ENCODE measurements at places on chromosomes 4 and X.

GRCh38 chr4:134762053-134762452 is 560.5 kb upstream of the PABPC4L start:
- no peak for DNase-seq

DNA sequence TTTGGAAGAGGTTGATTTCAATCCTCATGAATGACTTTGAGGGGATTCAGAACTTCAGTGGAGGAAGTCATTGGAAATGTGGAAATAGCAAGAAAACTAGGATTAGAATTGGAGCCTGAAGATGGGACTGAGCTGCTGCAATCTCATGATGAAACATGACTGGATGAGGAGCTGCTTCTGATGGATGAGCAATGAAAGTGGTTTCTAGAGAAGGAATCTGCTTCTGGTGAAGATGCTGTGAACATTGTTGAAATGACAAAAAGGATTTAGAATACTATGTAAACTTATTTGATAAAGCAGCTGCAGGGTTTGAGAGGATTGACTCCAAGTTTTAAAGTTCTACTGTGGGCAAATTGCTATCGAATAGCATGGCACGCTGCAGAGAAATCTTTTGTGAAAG is 27.1 kb downstream of the EVC start:
- no peak for DNase-seq

DNA sequence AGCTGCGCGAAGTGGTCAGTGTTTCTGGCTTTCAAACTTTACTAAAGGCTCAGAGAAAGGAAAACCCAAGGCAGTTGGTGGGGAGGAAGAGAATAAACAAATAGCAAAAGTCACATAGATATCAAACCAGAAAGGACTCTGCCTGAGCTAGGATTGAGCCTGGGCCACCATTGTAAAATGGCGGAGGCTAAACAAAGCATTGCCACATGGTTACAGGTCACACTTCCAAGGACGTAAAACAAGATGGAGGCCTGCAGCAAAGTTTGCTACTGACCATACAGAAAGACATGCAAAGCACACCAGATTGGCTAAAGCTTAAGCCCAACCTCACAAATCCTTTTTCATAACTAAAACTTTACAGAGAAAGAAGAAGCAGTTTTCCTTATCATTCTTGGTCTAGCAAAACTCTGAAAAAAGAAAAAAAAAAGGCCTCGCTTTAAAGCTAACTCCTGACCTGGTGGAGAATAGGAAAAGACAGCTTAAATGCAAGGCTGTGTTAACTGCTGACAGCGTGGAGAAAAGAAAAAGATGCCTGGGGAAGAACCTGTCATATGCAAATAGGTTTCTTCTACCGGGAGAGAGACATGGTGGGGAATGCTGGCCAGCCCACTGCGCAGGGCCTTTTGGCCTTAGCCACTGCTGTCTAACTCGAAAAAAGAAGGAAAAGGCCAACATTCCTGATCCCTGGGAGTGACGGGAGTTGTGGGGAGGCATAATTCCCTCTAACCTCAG is 81.8 kb upstream of the SMARCA5 start:
- DNase-seq, result no peak

GRCh38 chr4:14076776-14077175 is 449.3 kb upstream of the BOD1L1 start:
- DNase-seq, result no peak

DNA sequence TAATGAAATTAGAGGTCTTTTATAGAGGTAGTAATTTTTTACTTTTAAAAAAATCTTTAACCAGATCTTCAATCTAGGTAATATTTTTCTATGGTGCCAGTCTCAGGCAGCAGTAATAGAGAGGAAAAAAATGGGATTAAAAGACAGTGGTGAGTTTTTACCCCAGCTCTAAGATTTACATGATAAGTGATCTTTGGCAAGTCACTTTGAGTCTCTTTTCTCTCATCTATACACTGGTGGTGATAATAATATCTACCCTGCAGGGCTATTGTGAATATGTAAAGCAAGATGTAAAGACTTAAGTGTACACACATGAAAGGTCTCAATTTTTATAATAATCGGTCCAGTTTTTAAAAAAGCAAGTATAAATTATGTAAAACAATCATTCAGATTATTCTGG is 786.2 kb upstream of the POU3F4 start:
- DNase-seq, result no peak

DNA sequence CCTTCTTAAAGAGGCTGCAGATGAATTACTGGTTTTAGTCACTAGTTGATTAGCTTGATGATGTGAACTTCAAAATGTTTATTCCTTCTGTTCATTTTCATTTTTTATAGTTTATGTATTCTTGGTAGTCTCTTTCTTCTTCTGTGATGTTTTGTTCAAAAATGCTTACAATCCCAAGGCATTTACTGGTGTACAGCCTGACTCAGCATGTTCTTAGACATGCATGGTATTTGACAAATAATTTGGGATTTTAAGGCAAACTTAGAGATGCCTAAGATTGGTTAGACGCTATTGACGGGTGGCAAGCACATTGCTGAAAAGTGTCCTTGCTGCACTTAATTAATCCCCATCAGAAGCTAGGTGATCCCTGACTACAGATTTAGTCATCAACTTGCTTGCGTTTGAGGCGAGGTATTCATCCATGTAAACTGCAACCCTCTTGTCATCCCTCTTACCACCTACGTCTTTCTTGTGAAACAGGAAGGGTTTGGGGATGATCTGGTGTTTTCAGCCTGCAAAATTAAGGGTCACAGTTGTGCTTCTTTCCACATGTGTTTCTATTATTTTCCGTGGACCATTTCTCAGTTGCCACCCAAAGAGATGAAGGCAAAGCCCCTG is 331.8 kb downstream of the DKK2 start:
- DNase-seq, result no peak

DNA sequence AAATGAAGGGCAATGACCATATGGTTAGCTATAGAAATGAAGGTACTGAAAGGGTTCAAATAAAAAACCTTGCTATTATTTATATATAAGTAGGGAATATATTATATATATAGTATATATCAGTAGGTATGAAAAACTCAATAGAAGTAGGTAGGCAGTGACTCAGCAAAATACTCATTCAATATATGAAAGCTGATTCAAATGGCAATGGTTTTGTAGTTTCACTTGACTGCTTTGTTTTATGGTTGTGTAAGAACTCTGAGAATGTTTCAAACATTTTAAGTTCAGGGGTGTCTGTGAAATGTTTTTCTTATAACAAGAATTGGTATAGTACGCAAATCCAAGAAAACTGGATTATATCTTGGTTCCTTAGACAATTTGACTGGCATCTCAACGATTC is 4.1 kb downstream of the ZNF280C start:
- no peak for DNase-seq

GRCh38 chrX:17020851-17021821 is 74.7 kb downstream of the REPS2 start:
- DNase-seq, result no peak

- no peak for DNase-seq
Observed at GRCh38 chrX:3044671-3045070, 3.4 kb downstream of the ARSF start.

DNA sequence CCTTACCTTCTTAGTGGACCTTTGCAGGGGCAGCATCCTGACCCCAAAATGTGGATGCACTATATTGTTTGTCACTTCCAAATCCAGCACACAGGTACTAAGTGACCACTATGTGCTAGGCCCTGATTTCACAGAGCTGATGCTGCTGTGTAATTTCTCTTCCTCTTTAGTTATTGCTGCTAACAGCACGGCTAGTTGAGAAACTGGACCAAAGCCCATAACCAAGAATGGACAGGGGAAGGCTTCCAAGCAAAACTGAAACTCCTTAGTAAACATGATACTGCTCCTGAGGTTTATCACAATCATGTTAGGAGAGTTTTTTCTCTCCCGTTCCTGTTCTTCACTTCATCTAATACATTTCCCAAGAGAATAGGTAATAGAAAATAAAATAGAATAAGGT is 172.9 kb upstream of the TTC29 start:
- DNase-seq, result no peak

DNA sequence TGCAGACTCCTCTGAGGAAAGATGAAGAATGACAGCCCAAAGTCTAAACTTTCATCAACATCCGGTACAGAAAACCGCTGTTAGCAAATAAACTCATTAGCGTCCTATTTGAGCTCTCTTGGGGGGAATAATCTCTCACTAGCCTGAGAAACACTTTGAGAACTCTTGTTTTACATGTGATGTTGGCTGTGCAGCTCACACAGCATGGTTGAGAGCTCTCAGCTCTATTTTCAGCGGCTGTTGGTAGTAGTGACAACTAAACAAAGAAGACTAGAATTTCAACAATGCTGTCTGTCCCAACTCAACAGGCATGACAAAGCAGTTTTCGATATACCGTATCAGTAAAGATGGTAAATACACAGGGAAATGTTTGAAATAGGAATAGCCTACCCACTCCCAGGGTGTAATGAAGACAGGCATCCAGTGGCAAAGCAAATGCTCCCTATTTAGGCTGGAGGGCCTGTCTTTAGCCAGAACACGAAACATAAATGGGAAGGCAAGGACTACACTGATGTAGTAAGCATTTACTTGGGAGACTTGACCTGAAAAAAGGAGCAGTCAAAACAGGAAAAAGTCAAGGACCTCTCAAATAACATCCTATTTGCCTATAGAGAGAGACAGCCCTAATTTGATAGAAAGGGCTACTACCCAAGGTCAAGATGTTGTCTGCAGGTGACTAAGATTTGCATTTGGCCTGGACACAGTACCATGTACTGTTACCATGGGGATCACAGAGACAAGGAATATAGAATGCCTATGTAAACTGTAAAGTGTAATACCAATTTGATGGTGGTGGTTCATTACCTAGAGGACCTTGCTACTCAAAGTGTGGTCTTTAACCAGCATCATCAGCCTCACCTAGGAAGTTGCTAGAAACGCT is 60.4 kb downstream of the PPEF2 start:
- no peak for DNase-seq

GRCh38 chr4:84493092-84493850 is 5.8 kb downstream of the NKX6-1 start:
- no peak for DNase-seq

DNA sequence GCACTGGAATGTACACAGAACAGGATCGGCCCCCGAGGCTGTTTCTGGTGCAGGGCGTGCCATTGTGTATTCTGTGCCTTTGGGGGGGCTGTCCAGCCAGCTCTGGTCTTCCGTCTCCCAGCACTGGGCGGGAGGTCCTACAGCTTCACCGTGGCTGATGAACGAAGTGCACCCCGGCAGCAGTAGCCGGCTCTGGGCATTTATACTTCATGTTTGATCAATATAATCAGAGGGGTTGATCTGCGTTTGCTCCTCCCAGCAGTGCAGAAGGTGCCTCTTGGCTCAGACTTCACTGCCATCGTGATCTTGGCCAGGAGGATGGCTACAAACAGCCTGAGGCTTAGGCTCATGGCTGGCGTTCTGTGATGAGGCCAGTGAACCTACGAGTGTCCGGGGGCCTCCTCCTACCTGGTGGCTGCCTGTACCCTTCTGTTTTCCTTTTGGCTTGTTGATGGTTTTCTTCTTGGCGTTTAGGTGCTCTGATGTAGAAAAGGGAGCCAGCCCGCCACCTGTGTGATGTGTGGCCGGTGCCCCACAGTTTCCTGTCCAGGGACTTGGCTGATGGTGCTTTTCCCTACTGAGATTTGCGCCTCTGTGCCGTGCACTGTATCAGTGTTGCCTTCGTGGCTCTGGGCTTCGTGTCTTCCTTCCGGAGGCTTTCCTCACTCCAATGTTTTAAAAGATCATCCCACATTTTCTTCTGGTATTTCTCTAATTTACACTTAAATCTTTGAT is 31.2 kb upstream of the HGFAC start:
- DNase-seq, result no peak

GRCh38 chr4:4693258-4693657 is 151.4 kb upstream of the STX18 start:
- no peak for DNase-seq

DNA sequence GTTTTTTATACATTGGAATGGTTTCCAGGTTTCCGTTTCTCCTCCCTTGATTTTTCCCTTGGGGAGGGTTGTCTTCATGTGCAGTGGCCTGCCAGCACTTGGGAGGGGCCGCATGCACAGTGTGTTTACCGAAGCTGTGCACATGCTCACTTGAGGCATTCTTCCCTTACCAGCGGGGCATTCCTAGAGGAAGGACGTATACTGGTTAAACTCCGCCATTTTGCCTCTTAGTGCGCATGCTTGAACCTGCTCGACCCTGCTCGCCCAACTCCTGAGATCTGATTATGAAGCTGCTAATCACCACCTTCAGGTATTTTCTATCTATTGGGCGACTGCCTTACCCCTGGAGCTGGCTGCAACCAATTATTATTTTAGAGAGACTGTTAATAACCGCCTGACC is 76.2 kb downstream of the CXCL13 start:
- no peak for DNase-seq

- no peak for DNase-seq
Observed at GRCh38 chr4:24352112-24352511, 232.2 kb downstream of the DHX15 start.

GRCh38 chrX:21606002-21606401 is 52.1 kb downstream of the KLHL34 start:
- DNase-seq, result no peak

DNA sequence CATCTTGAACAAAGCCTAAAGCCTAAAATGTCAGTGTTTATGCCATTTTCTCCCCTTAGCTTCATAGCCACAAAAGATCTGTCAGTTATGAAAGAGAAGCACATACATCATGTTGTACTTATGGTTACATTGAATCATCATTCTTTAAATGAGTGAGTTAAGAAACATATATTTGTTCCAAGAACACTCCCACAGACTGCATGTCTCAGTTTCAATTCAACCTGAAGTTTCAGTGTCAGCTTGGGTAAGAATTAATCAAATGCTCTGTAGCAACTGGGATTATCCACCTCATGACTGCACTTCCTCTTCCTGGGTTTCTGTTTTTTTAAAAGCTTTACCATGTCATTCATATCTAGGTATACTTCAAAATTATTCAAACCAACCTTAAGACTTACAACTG is 3.9 kb upstream of the TMPRSS11B start:
- DNase-seq, result no peak

GRCh38 chrX:12817528-12817927 is 26.3 kb downstream of the PRPS2 start:
- no peak for DNase-seq

Data from stimulated activated CD4-positive, alpha-beta T cell treated with anti-CD3 and anti-CD28 coated beads, Interleukin-1b, Interleukin-23, amount 100 ng/mL, for 1 hour (primary cell).